NCI-H2227 treated with DMSO at 0.1 percent for 48 hours (cell line): ENCODE measurements at places on chromosomes 12 and 14.

DNA sequence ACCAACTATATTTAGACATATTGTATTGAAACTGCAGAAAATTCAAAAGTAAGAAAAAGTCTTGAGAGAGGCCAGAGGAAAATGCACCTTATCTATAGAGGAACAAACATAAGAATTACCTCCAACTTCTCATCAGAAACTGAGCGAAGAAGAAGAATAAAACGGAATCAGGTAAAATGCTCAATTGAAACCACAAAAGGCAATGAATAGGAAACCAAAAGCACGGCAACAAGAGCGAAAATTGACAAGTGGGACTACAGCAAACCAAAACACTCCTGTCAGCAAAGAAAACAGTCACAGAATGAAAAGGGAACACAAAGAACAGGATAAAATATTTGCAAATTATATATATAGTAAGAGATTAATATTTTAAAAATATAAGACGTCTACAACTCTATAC is 61.9 kb upstream of the PARP11 start:
- no peak for DNase-seq

DNA sequence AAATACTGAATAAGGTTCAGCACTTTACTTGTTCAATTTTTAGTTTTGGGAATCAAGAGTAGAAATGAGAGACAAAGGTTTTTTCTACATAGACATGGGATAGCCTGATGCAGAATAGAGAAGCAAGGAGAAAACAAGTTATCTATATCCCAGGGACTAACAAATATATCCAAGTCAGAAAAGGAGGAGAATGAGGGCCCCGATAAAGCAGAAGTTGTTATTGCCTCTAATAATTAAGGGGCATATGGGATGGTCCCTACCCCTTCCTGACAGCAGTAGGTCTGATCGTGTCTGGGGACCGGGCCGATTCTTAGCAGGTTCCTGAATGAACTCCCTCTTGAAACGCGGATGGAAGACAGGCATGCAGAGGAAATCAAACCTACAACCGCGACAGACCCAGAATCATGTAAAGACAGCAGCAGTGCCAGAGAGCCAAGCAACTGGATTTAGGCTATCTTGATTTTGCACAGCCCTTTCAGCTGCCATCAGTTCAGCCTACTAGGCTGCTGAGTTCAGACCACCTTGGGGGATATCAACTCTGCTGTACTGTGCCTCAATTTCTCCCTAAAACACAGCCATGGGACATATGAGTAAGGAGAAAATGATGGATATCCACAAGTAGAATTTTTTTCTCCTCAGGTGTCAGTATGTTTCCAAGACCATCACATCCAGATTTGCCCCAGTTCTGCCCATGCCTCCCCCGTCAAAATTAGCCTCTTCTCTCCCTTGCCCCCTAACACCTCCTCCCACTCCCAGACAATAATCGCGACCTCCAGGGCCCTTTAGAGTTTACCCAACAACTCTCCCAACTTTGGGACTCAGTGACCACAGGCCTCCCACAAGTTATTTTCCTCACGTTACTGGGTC is 706 bp downstream of the PRMT5 start:
- DNase-seq = no peak

- DNase-seq = no peak
Observed at GRCh38 chr12:52513736-52514135, 6.5 kb downstream of the KRT5 start.

DNA sequence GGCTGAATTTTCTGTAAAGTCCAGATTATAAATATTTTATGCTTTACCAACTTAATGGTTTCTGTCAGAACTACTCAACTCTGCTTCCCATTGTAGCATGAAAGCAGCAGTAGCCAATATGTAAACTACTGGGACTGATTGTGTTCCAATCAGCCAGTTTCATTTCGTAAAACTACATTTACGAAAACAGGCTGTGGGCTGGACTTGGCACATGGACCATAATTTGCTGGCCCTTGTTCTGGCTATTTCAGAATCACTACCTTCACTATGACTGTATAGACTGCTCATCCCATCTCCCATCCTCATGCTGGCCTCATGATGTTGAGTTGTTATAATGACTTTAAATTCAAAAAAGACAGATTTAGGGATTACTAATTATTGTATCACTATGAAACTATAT is 38.7 kb downstream of the FAR2 start:
- DNase-seq = no peak

GRCh38 chr14:98888927-98889835 is 382.8 kb downstream of the BCL11B start:
- DNase-seq = no peak

GRCh38 chr14:98608071-98609060 is 663.6 kb downstream of the BCL11B start:
- DNase-seq = no peak

- DNase-seq = no peak
Observed at GRCh38 chr14:57254884-57255283, 13.8 kb downstream of the EXOC5 start.

- peak; percentile 14 for DNase-seq
Observed at GRCh38 chr14:99684410-99684934, 374 bp downstream of the CYP46A1 start.

DNA sequence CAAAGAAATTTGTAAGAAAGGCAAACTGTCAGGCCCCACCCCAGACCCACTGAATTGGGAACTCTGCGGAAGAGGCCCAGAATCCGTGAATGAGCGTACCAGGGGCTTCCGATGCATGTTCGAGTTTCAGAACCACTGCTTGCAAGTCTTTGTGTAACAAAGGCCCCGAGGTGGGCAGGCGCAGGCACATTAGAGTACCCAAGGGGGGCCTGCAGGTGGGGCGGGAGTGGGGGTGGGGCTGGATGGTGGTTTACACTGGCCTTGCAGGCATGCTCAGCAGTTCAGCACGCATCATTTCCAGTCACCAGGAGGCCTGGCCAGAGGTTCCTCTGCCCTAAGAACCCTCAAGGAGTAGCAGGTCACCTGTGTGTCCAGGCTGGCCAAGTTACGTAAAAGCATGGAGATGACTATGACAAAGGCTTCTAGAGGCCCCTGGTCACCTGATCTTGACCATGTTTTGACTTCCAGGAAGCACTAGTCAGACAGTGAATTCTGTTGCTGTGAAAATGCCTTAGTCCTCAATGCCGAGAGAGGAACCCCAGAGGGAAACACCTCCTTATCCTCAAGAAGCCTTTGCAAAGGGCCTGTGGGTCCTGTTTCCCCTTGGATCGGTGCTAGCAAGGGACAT is 33.2 kb upstream of the IRF2BPL start:
- DNase-seq = no peak

DNA sequence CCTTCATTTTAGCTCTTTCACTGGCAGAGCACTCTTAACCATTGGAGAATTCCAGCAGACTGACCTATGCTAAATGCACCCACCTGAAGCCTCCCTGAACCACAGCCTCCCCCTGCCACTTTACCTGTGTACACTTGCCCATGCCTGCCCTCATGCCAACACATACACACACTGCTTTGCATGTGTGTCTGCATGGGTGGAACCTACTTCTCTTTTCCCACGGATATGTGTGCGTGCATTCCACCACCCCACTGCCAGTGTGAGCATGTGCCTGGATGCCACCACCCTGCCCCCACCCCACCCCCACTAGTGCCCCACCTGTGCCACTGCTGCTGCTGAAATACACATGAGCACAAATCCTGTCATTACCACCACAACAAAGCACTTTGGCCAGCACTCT is 49.5 kb upstream of the EEA1 start:
- no peak for DNase-seq

- no peak for DNase-seq
Observed at GRCh38 chr14:62076825-62077605, 314.8 kb downstream of the SNAPC1 start.

GRCh38 chr12:120224304-120225199 is 23.6 kb upstream of the RPLP0 start:
- peak; percentile 65 for DNase-seq

- DNase-seq = no peak
Observed at GRCh38 chr14:93953263-93953662, 23.1 kb downstream of the ASB2 start.

DNA sequence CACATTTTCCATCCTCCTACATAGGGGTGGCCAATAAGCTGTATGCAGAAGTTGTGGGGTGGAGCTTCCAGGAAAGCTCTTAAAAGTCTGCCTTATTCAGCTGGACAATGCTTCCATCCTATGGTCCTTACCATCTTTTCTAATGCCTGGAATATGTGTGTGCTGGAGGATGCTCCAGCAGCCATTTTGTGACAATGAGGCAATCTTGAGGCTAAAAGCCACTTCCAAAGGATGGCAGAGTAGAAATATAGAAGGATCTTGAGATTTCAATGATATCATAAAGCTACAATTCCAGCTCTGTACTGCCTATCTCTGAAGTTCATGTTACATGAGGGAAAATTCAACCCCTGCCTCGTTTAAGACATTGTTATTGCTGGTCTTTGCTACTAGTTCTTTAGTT is 95.7 kb downstream of the APAF1 start:
- DNase-seq = no peak

GRCh38 chr12:16524378-16524777 is 81.6 kb downstream of the LMO3 start:
- DNase-seq = no peak

- no peak for DNase-seq
Observed at GRCh38 chr14:23816371-23816770, 137.2 kb upstream of the DHRS4 start.

DNA sequence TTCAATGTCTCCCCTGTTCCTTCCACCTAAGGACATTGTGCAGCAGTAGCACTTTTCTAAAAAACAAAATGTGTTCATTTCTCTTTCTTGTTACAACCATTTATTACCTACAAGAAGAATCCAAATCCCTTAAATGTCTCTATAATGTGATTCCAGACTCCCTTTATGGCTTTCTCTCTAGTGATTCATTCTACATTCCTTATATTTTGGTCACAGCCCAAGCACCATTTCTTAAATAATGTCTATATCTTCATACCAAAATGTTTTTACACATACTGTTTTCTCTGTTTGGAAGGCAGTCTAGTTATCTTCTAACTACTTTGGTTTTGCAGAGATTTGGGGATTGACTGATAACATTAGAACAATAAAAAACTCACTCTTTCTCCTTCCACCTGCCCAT is 1037.3 kb upstream of the FLRT2 start:
- no peak for DNase-seq

DNA sequence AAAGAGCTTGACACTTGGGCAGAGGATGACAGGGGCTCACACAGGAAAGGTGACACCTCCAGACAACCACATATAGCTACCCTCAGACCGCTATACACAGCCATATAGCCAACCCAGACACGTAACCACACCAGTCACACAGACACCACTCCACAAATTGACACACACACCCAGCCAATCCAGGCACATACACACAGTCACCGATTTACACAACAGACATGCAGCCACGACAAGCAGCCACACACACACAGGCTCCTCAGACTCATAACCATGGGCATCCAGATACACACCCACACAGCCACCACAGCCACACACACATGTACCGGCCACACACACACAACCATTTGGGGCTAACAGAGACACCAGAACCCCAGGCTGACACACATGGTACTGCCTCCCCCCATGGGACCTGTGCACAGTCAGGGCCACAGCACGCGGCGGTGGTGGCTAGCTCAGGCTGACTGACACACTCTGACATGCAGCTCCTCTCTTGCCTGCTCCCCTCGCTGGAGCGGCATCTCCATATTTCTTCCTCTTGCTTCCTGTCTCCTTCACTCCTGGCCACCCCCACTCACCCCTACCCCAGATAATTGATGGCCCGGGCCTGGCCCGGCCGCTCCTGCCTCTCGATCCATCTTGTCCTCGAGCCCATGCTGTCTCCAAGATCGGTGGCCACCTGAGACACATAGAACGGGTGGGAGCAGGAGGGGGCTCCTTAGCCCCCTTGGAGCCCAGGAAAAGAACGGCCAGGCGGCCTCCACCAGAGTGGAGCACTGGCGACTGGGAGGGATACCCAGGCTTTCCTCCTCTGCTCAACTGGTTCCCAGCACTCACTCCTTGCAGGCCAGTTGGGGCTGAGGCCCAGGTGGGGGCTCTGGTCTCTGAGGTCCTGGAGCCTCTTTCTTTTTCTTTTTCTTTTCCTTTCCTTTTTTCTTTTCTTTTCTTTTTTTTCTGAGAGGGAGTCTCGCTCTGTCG is 6.0 kb upstream of the SHMT2 start:
- no peak for DNase-seq

DNA sequence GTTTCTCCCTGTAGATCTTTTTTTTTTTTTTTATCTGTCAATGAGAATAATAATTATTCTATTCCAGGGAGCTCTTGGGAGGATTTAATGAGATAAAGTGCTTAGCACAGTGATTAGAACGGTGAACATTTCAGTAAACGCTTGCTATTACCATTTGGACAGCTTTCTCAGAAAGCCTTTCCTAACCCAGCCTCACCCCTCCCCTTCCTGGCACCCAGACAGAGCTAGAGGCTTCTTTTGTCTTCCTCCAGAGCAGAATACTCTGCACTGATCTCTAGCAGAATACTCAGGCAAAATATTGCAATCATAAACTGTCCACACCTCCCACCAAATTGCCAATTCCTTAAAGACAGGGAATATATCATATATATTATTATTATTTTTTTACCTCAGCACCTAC is 66.6 kb downstream of the ERGIC2 start:
- no peak for DNase-seq

DNA sequence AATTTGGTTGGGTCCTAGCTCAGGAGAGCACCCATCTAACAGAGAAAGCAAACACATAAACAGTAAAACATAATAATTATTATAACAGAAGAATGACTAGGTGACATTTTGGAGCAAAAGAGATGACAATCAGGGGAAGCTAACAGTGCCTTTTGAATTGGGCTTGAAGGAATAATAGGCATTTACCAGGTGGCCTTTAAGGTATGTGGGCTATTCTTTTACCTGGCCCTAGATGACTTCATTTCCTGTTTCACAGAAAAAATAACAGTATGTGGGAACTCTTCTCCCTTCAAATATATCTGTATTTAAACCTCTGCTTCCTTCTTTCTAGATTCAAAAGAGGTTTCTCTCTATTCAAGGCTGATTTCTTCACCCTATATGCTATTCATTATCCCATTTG is 3.8 kb downstream of the IRAK4 start:
- no peak for DNase-seq

- DNase-seq = no peak
Observed at GRCh38 chr14:58587271-58587670, 50.5 kb upstream of the DACT1 start.

DNA sequence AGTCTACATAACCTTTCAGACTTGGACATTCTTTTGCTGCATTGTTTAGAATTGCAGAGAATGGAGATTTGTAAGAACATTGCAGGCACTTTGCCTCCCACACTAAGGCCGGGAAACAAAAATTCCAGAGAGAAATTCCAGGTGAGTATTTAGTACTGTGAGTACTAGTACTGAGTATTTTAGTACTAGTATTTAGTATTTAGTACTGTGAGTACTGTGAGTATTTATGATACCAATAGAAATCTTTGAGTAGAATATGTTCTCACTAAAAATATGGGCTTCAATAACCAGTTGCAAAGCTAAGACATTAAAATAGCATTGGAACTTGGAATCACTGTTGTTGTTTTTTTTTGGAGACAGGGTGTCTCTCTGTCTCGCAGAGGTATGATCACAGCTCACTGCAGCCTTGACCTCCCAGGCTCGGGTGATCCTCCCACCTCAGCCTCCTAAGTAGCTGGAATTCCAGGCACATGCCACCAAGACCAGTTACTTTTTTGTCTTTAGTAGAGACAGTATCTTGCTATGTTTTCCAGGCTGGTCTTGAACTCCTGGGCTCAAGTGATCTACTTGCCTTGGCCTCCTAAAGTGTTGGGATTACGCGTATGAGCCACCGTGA is 5.3 kb upstream of the HAUS4 start:
- no peak for DNase-seq

- no peak for DNase-seq
Observed at GRCh38 chr12:25581067-25581466, 28.0 kb upstream of the LMNTD1 start.

GRCh38 chr12:3896801-3897351 is 23.7 kb upstream of the PARP11 start:
- no peak for DNase-seq

- DNase-seq = no peak
Observed at GRCh38 chr12:131883521-131883900, 10.9 kb upstream of the ULK1 start.
